ENCODE measurements at places on chromosomes 5 and 9. TPM values are rescaled to one million over a fixed set of nuclear protein-coding genes. Genes with fewer than 3 reads are reported as not detected.

DNA sequence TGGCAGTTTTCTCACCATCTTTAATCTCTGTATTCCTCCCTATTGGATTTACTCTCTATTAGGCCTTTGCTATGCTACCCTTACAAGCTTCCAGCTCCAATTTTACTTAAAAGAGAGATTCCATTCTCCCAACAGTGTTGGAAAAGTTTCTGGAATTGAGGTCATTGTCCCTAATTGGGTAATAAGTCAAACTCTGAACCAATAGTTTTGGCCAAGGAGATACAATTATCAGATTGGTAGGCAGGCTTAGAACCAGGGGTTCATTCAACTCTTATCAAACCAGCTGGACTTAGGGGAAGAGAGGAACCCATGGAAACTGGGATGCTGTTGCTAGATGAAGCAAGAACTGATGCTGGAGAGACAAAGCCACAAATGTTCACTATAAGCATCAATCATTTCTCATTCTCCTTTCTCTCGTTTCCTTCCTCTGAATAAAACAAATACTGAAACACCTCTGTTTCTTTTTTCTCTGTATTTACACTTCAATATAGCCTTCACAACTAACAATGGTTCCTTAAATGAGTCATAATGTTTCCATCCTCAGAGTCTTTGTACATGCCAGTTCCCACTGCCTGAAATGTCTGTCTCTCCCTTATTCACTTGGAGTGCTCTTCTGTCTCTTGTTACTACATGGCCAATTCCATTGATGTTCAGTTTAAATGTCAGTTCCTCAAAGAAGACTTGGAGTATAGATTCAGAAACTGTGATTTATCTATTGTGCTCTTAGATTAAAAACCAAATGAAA lies 587.3 kb downstream of the GABRG2 start:
- DNase-seq = no peak

SPATA31E1 gene
- not detected for polyA plus RNA-seq

- DNase-seq = no peak
Observed at GRCh38 chr5:179623906-179624741, 653 bp upstream of the HNRNPH1 start.

C6 gene
- polyA plus RNA-seq = 3.1 TPM

GRCh38 chr5:92308679-92309078 lies 925.6 kb upstream of the ARRDC3 start:
- DNase-seq = no peak

DNA sequence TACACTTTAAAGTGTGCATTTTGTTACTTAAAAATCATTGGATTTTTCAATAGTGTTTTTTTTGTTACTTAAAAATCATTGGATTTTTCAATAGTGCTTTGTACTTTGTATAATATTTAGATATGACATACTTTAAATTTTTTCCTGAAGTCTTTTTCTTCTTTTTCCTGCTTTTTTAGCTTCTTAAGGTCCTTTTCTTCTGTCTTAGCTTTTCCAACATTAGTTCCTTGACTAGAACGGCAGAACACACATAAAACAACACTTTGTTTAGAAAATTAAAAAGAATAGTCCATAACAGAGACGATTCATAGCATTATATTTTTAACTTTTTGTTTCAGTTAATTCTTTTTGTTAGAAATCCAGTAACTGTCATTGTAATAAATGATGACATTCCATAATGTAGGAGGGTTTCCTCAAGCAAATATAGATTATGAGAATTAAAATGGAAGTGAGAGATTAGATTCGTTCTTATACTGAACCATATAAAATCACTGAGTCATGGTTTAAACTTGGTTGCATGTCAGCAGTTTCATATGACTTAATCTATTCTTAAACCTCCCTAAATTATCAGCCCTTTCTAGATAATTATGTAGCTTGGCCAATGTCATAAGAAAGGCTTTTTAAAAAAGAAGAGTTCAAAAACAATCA lies 45.3 kb upstream of the RICTOR start:
- DNase-seq = no peak

GRCh38 chr5:190366-191035 lies 794 bp upstream of the LRRC14B start:
- DNase-seq = no peak

C9 gene
- polyA plus RNA-seq = 0.44 TPM

DNA sequence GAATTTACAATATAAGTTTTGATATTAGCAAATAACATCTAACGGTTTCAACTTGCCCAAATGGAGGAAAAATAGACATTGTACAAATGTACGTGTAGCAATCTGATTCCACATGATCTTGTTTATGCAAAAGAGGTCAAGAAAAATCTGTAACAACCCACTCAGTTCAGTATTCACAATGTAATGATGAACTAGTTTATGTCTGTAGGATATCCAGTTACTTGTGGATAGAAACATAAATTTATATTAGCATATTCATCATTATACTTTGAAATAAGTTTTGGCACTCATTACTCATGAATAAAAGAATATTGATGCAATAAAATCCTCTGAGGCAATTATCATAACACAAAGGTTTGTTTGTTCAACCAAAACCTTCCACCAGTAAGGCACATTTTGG lies 28.1 kb downstream of the PLK2 start:
- DNase-seq = no peak

DNA sequence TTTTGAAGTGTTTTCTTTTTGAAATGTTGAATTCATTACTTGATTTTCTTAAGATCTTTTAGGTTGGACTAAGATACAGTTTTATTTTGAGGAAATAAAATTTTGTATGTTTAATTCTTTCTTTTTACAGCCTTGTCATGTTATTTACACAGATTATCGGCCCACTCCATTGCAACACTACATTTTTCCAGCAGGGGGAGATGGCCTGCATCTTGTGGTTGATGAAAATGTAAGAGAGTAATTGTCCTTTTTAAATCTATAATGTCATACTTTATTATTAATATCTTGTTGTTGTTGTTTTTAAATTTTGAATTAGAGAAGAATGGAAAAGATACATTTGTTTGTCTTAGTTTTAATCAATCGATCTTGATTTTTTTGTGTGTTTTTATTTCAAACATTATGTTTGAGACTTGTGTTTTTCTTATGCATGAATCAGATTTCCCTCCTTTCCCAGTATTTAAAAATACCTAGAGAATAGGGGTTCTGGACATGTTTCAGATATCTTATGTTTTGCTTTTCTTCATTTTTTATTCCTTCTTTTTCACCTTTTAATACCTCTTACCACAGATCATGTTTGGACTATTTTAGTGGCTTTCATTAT lies 36.7 kb downstream of the MTREX start:
- peak; percentile 41 for DNase-seq

ARID3C gene
- polyA plus RNA-seq = 0.21 TPM

DNA sequence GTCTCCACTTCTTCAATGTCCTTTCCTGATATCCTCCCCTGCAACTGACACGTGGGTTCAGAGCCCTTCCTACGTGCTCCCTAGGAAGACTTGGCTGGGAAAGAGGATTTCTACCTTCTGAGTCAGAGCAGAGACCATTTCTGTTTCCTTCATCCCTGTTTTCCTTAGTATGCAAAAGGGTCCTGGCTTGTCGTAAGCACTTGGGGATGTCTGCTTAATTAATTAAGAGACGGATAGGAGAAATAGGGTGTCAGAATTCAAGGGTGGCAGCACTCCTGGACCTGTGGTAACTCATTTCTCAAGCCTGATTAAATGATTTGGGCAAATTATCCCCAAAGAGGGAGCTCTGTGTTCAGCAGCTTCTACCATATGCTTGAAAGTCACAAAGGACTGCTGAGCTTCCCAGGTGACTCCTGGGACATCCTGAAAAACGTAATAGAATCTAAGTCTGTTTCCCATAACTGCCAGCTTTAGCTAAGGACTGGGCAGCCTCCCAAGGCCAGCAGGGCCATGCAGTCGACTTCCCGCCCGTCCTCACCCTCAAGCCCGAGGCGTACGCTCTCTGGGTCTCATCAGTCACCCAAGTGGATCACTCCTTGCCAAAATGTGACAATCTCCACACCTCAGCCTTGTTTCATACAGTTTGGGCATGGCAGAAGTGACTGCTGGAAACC lies 20.5 kb downstream of the ABCA1 start:
- DNase-seq = no peak

GRCh38 chr9:21711504-21711903 lies 90.9 kb upstream of the MTAP start:
- no peak for DNase-seq

DNA sequence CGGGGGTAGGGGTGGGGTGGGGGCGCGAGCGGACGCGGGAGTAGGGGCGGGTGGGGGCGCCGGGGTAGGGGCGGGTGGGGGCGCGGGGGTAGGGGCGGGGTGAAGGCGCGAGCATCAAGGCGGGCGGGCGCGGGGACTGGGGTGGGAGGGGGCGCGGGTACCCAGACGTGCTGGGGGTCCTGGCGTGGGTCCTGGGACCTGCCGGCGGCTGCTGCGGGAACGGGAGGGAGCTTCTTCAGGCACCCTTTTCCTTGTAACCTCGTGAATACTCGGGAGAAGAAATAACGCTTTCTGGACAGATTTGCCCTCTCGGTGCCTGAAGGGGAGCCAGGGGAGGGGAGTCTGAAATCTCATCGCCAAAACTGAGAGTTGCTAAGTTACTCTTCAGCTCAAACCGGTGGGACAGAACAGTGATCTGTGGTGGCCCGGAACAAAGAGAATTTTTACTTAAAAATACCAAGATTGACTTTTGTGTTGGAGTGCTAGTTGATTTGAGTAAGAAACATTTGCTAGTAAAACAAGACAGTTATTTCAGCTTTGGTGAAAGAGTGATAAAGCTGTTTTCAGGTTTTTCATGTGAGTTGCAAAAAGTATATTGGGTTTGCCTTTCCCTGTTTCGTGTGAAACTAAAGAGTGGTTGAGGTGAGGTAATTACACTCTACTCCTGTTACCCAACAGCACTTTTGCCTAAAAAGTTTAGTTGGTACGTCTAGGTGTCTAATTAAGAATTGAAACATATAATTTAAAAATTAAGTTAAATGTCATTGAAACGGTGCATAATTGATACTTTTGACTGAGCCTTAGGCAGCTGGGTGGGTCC lies 643 bp downstream of the PLEKHG4B start:
- DNase-seq = no peak

GRCh38 chr9:16060436-16061129 lies 507.7 kb downstream of the CCDC171 start:
- DNase-seq = no peak

DPP7 gene
- 14.5 TPM for polyA plus RNA-seq

- DNase-seq = no peak
Observed at GRCh38 chr5:37187465-37187977, 61.7 kb downstream of the CPLANE1 start.

GRCh38 chr5:91885291-91886265 lies 502.5 kb upstream of the ARRDC3 start:
- no peak for DNase-seq

DNA sequence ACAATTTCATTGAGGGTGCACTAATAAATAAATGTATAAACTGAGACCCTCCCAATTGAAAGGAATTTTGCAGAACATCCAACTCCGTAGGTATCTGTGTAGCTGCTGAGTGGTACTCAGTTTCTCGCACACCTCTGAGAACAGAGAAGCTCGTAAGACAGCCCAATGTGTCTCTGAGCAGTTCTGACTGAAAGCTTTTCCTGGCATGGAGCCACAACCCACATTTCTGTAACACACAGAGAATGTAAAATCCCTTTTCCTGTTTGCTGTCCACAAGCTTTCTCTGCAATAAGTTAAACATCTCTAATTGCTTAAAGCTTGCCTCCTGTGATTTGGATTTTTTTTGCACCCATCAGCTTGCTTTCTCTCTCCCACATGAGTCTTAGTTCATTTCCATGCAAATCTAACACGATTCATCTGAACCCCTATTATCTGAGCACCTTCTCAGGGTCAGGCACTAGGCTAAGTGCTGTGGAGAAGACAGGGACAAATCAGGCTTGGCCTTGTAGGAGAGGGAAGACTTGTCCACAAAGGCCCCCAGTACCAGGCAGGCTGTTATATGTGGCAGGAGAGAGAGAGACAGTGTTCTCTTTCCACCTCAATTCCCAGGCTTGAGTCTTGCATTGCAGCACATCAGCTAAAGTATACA lies 44.2 kb upstream of the COL15A1 start:
- no peak for DNase-seq

DNA sequence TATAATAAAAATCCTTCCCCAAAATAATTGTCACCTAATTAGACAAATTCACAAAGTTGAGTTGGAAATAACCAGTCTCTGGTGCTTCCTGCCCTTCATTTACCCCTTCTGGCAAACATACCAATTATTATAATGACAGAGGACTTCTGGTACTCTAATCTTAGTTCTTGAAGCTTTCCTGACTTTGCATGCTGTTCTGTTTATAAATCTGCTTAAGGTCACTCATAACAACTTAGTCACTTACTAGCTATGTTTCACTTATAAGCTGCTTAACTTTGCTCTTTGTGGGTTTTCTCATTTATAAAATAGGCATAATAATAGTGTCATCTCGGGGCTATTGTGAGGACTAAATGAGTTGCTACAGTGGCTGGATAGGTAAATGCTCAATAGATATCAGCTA lies 446.5 kb downstream of the EFNA5 start:
- DNase-seq = no peak

DNA sequence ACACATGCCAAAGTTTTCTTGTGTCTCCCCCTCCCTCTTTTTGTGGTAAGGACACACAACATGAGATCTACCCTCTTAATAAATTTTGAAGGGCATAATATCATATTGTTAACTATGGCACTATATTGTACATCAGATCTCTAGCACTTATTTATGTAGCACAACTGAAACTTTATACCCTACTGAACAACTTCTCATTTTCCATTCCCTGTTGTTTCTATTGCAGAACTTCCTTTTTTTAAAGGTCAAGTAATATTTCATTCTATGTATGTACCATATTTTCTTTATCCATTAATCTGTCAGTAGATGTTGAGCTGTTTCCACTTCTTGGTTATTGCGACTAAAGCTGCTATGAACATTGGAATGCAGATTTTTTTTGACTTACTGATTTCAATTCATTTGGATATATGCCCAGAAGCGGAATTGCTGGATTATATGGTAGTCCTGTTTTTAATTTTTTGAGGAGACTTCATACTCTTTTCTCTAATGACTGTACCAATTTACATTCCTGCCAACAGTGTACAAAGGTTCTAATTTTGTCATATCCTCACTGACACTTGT lies 305.3 kb downstream of the PRR16 start:
- DNase-seq = no peak

CXCL14 gene
- 28.9 TPM for polyA plus RNA-seq

DNA sequence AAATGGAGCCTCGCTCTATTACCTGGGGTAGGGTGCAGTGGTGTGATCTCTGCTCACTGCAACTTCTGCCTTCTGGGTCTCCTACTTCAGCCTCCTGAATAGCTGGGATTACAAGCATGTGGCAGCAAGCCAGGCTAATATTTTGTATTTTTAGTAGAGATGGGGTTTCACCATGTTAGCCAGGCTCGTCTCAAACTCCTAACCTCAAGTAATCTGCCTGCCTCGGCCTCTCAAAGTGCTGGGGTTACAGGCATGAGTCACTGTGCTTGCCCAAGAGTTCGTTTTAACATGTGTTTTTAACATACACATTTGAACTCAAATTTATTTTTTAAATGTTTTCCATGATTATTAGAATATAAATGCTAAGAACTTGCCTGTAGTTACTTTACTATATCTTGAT lies 34.2 kb downstream of the MARCHF6 start:
- DNase-seq = no peak

GRCh38 chr5:142735323-142736246 lies 34.6 kb upstream of the ARHGAP26 start:
- no peak for DNase-seq

Measured in left renal cortex interstitium (tissue), 4 donors.